ENCODE measurements at places on chromosomes 7 and 10.

DNA sequence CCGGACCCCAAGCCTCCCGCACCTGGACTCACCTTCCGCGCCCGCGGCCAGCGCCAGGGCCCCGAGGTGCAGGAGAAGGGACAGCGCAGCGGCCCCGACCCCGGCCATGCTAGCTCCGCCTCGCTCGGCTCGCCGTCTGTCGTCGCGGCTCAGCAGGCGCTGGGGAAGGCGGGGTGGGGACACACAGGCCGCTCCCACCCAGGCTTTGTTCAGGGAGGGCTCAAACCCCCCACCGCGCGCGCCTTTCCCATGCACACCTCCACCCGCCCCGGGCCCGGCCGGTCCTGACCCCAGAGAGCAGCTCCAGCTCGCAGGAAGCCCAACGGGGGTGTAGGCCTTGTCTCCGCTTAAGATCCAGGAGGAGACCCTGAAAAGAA, at the start of gene KCP:
TSS of gene KCP (minus strand) at position 141 of the 377 bp plus-strand sequence. CDS start at position 108, 33 bp downstream.
- no peak for DNase-seq

GRCh38 chr7:33632840-33633525, 272.4 kb upstream of the BMPER start:
- DNase-seq = no peak

- no peak for DNase-seq
These were observed 98.9 kb downstream of the KMT2C start for GRCh38 chr7:152336754-152337368.

GRCh38 chr7:104800307-104800706, 213.7 kb upstream of the KMT2E start:
- DNase-seq = no peak

DNA sequence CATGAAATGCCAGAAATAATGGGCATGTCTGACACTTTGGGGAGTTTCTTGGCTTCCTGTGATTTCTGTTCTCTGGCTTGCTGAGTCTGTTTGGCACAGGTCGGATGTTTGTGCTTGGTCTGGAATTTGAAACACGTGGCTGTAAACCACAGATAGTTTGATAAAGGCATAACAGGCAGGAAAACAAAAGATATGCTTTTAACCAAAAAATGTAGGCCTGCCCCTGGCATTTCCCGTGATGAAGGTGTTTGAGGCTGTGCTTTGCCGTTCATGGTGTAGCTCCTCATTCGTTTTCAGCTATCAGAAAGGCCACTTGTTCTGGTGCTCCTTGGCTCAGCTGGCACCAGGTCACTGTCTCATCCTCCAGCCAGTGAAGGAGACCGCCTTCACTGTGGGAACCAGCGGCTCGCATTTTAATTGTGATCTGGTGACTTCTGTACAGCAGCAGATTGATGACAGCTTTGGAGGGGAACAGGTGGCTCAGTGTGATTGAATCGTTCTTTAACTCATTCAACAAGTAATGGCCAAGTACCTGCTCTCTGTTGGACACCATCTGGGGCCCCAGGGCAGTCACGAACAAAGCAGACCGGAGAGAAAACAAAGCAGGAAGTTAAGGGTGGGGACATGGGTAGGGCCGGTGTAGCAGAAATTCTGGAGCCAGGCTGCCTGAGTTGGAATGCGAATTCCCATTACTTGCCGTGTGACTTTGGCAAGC, 111.5 kb downstream of the CCNY start:
- DNase-seq = no peak
